ENCODE measurements at places on chromosomes 7 and 10. TPM values are rescaled to one million over a fixed set of nuclear protein-coding genes. Genes with fewer than 3 reads are reported as not detected.

PTN gene
- total RNA-seq = 12.8 TPM

POLR1F gene
- total RNA-seq = 225 TPM

PDE6C gene
- not detected for total RNA-seq

HELLS gene
- total RNA-seq = 19.7 TPM

CFAP69 gene
- total RNA-seq = 6.4 TPM
